ENCODE measurements at places on chromosomes 1 and 21.

DNA sequence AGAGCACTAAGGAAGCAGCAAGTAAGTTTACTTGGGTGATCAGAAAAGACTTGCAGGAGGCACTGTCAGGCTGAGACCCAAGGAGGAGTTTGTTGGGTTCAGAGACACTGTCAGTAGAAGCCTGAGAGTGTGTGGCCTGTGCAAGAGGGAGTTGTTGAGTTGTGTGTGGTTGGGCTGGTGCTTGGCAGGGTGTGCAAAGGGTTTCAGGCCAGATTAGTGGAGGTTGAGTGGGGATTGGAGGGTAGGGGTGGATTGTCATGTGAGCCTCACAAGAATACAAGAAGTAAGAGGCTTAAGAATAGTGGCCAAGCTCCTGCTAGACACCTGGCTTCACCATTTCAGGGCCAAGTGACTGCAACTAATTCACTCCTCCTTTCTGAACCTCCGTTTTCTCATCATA, 8.9 kb upstream of the KIF21B start:
- no peak overlapping the region for H3K27ac ChIP-seq
- no peak overlapping the region for H3K4me3 ChIP-seq
- no peak for DNase-seq
- peaks cover 6% of the 10 kb centered on the region for H3K4me1 ChIP-seq
- H3K27me3 ChIP-seq: no peaks in the 10 kb centered on the region

- no peak overlapping the region for H3K27ac ChIP-seq
- no peaks in the 10 kb centered on the region for H3K36me3 ChIP-seq
- no peaks in the 10 kb centered on the region for H3K4me1 ChIP-seq
Measured at GRCh38 chr1:227357171-227357926, 39.1 kb upstream of the CDC42BPA start.

DNA sequence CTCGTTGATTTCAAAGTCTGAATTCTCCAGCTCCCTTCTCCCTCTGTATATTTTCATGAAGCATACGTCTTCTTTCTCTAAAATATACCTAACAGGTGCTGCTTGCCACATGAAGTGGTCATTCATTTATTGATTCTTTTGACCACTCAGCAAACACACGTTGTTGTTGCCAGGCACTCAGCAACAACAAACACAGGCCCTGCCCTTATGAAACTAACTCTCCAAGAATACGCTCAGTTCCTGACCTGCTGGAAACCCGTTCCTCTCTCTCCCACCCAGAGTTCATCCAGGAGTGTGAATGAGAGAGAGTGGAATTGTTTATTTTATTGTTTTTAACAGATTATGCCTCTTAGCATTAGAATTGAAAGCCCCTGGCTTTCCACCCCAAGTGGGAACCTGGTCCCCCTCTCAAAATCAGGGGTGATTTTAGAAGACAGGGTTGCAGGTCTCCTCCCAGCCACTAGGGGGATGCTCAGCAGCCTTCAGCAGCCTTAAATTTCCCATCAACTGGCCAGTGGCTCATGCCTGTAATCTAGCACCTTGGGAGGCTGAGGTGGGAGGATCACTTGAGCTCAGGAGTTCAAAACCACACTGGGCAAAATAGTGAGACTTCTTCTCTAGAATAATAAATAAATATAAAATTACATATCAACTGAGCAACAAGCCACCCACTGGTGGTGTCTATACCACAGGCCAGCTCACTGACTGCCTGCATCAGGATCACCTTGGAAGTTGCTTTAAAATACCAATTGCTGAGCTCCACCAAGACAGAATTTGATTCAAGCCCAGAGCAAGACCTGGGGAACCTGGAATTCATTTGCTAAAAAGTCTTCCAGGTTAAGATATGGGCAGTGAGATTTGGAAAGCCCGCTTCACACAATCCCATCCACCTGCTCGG, 181.0 kb upstream of the KLHDC7A start:
- H3K27ac ChIP-seq: no peak overlapping the region
- no peaks in the 10 kb centered on the region for H3K36me3 ChIP-seq
- no peaks in the 10 kb centered on the region for H3K4me1 ChIP-seq
- peak; percentile 64 for DNase-seq

DNA sequence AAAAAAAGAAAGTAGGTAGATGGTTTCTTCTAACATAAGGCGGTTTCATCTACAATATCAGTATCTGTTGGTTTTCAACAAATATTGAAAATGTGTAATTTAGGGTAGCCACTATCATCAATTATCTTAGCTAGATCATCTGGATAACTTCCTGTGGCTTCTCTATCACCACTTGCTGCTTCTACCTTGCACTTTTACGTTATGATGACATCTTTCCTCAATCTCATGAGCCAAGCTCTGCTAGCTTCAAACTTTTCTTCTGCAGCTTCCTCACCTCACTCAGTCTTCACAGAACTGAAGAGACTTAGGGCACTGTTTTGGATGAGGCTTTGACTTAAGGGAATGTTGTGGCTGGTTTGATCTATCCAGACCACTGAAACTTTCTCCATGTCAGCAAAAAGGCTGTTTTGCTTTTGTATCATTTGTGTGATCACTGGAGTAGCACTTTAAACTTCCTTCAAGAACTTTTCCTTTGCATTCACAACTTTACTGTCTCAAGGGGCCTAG, 144.9 kb upstream of the HP1BP3 start:
- no peak for DNase-seq
- peak overlapping the region; percentile 84 for H3K27ac ChIP-seq
- peaks cover 20% of the 10 kb centered on the region for H3K36me3 ChIP-seq
- H3K4me3 ChIP-seq: peak overlapping the region; percentile 54

DNA sequence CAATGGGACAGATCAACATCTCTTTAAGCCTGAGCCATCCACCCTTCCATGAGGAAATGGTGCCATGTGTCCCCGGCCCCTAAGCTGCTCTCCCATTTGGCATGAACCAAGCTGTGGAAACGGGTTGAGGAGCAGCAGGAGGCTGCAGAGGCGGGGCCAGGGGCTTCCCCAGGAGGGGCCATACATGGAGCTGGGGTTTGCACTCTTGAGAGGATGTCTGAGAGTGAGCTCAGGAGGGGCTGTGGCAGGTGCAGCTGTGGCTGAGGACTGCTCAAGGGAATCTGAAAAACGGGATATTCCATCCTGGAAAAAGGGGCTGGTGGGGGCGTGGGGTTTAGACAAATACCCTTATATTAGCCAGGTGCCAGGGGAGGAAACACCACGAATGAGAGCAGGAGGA, 7.1 kb upstream of the CLEC20A start:
- H3K27ac ChIP-seq: no peak overlapping the region
- no peak overlapping the region for H3K4me3 ChIP-seq
- no peak for DNase-seq
- no peaks in the 10 kb centered on the region for H3K27me3 ChIP-seq
- H3K36me3 ChIP-seq: no peaks in the 10 kb centered on the region
- no peaks in the 10 kb centered on the region for H3K4me1 ChIP-seq

- no peaks in the 10 kb centered on the region for H3K36me3 ChIP-seq
- no peak overlapping the region for H3K27ac ChIP-seq
- peak; percentile 56 for DNase-seq
- H3K27me3 ChIP-seq: peaks cover 23% of the 10 kb centered on the region
- no peak overlapping the region for H3K4me3 ChIP-seq
Measured at GRCh38 chr1:211699059-211699458, 23.6 kb upstream of the NEK2 start.

DNA sequence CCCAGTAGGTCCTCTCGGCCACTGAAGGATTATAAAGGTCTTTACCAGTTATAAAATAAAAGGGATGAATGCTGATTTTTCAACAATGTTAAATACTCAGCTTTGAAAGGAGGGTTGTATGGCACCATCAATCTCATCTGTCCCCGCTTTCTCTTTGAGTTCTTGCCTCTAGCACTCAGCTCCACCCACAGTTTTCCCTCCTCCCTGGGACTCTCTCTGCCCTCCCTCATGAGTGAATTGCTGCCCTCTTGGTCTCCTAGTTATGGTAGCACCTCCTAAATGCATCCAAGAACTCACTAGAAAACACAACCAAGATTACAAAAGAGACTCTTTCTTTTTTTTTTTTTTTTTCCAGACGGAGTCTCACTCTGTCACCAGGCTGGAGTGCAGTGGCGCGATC, 91.0 kb downstream of the TEX35 start:
- H3K27ac ChIP-seq: no peak overlapping the region
- no peak overlapping the region for H3K4me3 ChIP-seq
- no peak for DNase-seq
- no peaks in the 10 kb centered on the region for H3K36me3 ChIP-seq

DNA sequence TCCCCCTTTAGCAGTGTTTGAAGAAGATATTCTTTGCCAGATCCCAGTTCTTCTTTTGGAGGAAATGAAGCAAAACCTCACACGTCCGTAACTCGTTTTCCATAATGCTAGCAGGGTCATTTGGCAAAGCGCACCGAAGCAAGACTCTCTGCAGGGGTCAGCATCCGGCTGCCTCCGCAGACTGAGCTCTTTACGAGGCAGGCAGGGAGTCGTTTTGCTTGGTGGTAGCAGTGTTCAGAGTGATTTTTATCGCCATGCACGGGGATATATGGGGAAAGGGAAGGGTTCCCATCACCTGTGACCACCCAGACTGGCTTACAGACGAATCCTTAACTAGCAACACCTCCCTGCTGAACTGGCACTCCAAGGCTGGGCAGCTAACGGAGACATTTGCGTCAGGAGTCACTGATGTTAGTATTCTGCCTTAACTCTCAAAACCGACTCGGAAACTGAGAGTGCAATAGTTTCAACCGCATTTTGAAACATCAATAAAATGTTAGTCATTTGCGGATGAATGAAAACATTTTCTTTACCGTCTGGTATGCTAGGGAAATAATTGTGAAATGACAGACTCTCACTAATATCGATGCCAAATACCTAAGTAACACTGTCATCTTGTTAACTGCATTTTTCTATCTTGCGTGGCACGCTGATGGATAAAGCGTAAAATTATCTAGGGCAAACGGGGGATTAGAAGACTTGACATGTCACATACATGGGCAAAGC, 2.2 kb upstream of the NEGR1 start:
- H3K27me3 ChIP-seq: peaks cover 35% of the 10 kb centered on the region
- H3K4me3 ChIP-seq: no peak overlapping the region
- H3K27ac ChIP-seq: no peak overlapping the region
- no peaks in the 10 kb centered on the region for H3K36me3 ChIP-seq

DNA sequence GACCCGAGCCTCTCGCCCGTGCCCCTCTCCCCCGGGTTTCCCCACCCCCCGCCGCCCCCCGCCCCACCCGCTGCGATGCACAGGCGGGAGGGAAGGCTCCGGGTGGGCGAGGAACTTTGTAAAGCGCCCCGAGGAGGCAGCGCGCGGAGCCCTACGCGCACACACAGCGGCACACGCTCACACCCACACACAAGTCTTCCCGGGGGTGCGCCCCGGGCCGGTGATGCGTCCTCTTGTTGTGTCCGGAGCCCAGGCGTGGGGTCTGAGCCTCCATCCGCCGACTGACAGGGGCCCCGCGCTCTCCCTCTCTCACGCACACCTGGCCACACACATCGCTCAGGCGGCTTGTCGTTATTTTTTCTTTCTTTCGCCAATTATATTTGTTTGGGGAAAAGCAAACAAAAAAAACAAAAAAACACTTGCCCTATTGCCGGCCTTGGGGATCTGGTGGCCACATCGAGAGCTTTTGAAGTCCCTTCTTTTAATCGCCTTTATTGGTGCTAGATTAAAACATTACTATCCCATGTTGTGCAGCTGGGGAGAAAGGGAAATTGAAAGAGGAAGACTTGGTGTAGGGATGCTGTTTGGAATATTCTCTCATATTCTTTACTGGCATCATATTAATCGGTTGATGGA, 770 bp downstream of the NTNG1 start:
- peaks cover 14% of the 10 kb centered on the region for H3K4me1 ChIP-seq
- H3K27me3 ChIP-seq: peaks cover 55% of the 10 kb centered on the region
- no peak overlapping the region for H3K27ac ChIP-seq
- peak overlapping the region; percentile 76 for H3K4me3 ChIP-seq
- peak; percentile 59 for DNase-seq

DNA sequence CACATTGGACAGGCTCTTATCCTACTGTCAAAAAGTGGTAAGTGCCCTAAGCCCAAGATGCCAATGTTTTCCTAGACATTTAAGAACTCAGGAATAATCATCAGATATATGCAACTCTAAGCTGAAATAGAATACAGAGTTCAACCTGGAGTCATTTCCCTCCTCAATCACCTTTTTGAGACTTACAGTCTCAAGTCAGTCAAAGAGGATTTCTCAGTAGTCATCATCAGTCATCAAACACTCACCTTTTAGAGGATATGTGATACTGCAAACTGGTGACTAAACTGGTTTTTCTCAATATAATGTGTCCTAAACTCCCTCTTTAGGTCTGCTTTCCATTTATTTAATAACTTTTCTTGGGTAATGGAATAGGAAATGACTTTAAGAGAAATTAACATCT, 145.3 kb upstream of the ADAMTS5 start:
- H3K4me3 ChIP-seq: no peak overlapping the region
- H3K36me3 ChIP-seq: no peaks in the 10 kb centered on the region
- no peak for DNase-seq
- no peak overlapping the region for H3K27ac ChIP-seq
- no peaks in the 10 kb centered on the region for H3K4me1 ChIP-seq

GRCh38 chr1:71788113-71788512, 494.2 kb downstream of the NEGR1 start:
- H3K4me3 ChIP-seq: no peak overlapping the region
- H3K36me3 ChIP-seq: no peaks in the 10 kb centered on the region
- DNase-seq: no peak
- H3K4me1 ChIP-seq: no peaks in the 10 kb centered on the region

GRCh38 chr1:198841477-198841876, 202.6 kb downstream of the PTPRC start:
- peaks cover 2% of the 10 kb centered on the region for H3K4me1 ChIP-seq
- H3K27ac ChIP-seq: no peak overlapping the region
- no peak overlapping the region for H3K4me3 ChIP-seq

DNA sequence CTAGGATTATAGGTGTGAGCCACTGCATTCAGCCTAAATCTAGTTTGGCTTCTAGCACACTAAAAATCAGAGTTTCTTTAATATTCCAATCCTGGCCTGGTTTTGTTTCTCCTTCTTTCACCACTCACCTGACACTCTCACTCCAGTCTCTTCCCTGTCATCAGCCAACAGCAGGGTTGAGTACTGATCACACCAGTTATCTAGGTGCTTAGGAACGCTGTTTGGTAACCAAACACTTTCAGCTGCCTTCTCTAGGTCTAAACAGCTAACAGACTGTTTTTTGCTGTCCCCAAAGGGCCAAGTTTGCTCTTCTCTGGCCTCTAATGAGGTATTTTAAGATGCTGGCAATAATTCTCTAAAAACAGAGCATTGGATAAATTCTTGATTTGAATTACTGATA, 17.7 kb upstream of the FRRS1 start:
- peaks cover 2% of the 10 kb centered on the region for H3K36me3 ChIP-seq
- H3K4me1 ChIP-seq: peaks cover 19% of the 10 kb centered on the region
- peak overlapping the region; percentile 29 for H3K4me3 ChIP-seq

GRCh38 chr1:16088351-16088911, 15.0 kb upstream of the FAM131C start:
- H3K27me3 ChIP-seq: peaks cover 2% of the 10 kb centered on the region
- H3K4me3 ChIP-seq: no peak overlapping the region
- H3K4me1 ChIP-seq: no peaks in the 10 kb centered on the region
- no peak for DNase-seq
- H3K36me3 ChIP-seq: no peaks in the 10 kb centered on the region
- no peak overlapping the region for H3K27ac ChIP-seq

- H3K4me1 ChIP-seq: peaks cover 40% of the 10 kb centered on the region
- H3K27me3 ChIP-seq: no peaks in the 10 kb centered on the region
- no peak for DNase-seq
- no peak overlapping the region for H3K4me3 ChIP-seq
- peak overlapping the region; percentile 82 for H3K27ac ChIP-seq
- H3K36me3 ChIP-seq: no peaks in the 10 kb centered on the region
Measured at GRCh38 chr1:31980835-31981455, 32.7 kb upstream of the KHDRBS1 start.

- no peak for DNase-seq
- H3K4me1 ChIP-seq: peaks cover 19% of the 10 kb centered on the region
- no peak overlapping the region for H3K27ac ChIP-seq
- no peak overlapping the region for H3K4me3 ChIP-seq
- peaks cover 4% of the 10 kb centered on the region for H3K27me3 ChIP-seq
- no peaks in the 10 kb centered on the region for H3K36me3 ChIP-seq
Measured at GRCh38 chr1:85144351-85144750, 56.5 kb downstream of the SYDE2 start.

All from activated CD4-positive, alpha-beta T cell treated with anti-CD3 and anti-CD28 coated beads, Interleukin-2, amount 10 ng/mL, durations not matched to agents 24 days and 14 days (primary cell).